SW 1271 (cell line): ENCODE measurements at places on chromosomes 5 and 9.

- no peak for DNase-seq
Observed at GRCh38 chr5:2147504-2148311, 265.0 kb upstream of the IRX4 start.

GRCh38 chr9:100720922-100721321 lies 143.0 kb downstream of the CAVIN4 start:
- DNase-seq = no peak

DNA sequence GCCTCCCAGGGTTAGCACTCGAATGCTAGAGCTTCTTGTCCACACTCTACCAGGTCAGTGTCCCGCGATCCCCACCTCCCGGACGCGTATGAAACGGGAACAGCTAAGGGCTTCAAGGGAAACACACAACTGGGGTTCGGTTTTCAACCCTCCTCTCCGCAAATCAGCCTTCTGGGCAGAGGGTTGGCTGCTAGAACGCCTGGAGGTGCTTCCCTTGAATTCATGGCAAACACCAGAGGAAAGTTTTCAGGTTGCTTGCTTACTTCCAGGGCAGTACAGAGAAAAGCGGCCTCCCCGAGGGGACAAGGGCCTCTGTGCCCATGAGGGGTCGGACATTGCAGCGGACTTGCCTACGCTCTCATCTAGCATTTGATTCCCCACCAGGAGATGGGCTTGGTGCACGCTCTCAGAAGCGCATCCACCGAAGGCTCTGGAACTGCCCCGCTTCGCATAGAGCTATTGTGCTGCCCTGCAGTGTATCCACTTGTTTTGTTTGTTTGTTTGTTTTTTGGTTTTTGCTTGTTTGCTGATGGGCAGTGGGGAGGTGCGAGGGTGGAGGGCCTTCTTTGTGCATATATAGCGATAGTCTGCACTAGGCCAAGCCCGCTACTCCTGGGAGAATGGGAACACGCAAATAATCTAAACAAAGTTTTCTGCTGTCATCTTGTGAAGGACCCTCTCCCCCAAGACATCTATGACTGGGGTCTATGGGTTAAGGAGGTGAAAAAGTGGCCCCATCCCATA lies 1.3 kb upstream of the DMRT3 start:
- DNase-seq = no peak

- DNase-seq = no peak
Observed at GRCh38 chr5:170628028-170628427, 124.2 kb downstream of the KCNIP1 start.

DNA sequence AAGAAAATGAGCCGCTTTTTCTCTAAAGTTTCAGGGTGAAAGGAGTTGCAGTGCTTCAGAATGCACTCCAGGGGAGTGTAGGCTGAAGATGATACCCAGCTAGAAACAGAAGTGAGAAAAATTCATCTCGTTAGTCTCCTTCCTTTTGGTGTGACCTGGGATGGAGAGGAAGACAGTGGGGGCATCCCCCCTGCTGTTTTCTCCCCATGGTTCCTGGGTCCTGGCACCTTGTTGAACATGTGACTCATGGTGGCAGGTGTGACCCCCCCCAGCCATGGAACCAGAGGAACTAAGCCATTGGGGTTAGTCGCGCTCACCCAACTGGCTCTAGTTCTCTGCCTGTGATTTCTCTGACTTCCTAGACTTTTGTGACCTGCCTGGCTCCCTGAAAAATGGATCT lies 424.6 kb downstream of the CSNK1G3 start:
- no peak for DNase-seq
